ENCODE measurements at places on chromosomes 12 and 14.

- H3K4me1 ChIP-seq = peaks cover 34% of the 10 kb centered on the region
- H3K27me3 ChIP-seq = no peaks in the 10 kb centered on the region
- no peak overlapping the region for H3K27ac ChIP-seq
- DNase-seq = no peak
Measured at GRCh38 chr14:65422088-65422834, 9.7 kb downstream of the FUT8 start.

DNA sequence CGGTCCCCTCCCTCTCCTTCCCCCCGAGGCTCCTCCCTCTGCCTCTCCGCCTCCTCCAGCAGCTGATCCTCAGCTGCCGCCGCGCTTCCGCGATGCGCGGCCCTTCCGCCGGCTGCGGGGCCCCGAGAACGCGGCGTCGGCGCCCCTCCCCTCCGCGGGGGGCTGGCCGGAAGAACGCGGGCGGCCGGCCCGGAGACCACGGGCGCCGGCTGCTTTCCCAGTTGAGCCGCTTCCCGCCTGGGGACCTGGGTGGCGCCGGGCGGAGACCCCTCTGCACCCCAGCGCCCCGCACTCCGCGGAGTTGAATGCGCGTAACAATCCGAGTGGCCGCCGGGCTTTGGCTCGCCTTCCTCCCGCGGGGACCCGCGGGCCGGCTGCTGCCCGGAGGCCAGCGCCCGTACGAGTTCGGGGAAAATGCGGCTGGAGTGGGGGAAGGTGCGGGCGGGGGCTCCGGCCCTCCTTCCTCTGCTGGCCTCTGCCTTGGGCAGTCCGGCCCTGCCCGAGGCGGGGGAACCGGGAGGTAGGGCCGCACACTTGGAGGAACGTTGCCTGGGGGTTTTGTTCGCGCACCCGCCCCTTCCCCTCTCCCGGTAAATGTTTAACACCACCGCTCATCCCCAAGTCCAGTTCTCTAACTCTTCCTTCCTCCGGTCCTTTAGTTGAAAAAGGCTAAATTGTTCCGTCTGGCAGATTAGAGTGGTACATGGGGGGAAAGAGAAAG is 393 bp upstream of the DCAF5 start:
- DNase-seq = no peak
- peak overlapping the region; percentile 92 for H3K27ac ChIP-seq
- peak overlapping the region; percentile 85 for H3K4me3 ChIP-seq
- no peaks in the 10 kb centered on the region for H3K27me3 ChIP-seq
- H3K4me1 ChIP-seq = no peaks in the 10 kb centered on the region
- no peaks in the 10 kb centered on the region for H3K36me3 ChIP-seq

DNA sequence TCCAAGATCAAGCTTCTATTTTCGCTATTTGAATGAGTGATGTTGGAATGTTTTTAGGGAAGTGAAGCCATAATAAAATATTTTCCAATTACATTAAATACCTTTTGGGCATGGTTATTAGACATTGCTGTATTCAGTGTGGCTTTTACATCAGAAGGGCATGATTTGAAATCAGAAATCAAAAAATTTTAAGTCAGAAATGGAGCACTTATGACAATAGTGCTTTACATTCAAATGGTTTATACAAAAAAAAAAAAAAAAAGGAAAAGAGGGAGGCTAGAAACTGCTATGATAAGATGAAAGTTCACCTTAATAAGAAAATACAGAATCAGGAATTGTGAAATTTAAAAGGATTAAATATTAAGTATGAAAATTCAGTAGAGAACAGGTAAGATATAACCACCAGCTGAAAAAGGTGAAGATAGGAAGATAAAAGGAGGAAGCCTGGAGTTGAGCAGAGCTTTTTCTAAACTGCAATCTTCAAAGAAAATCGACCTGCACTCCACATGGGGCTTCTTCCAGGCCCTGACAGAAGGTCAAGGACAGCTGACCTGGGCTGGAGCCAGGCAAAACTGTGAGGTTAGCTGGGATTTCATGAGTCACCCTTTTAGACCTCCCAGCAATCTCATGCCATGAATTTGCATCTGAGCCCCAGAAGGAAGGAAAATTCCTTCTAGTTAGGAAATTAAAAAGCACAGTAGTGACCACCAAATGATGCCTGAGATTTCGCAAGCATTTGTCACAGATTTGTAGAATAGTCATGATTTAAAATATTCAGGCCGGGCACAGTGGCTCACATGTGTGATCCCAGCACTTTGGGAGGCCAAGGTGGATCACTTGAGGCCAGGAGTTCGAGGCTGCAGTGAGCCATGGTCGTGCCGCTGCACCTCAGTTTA is 23.4 kb upstream of the BMP4 start:
- H3K27me3 ChIP-seq = no peaks in the 10 kb centered on the region
- DNase-seq = peak; percentile 38
- H3K36me3 ChIP-seq = no peaks in the 10 kb centered on the region
- H3K4me1 ChIP-seq = no peaks in the 10 kb centered on the region

- peak overlapping the region; percentile 38 for H3K4me3 ChIP-seq
- H3K4me1 ChIP-seq = no peaks in the 10 kb centered on the region
- no peaks in the 10 kb centered on the region for H3K27me3 ChIP-seq
- no peaks in the 10 kb centered on the region for H3K36me3 ChIP-seq
- H3K27ac ChIP-seq = peak overlapping the region; percentile 79
- peak; percentile 52 for DNase-seq
Measured at GRCh38 chr12:29147731-29148595, 1.1 kb upstream of the FAR2 start.

DNA sequence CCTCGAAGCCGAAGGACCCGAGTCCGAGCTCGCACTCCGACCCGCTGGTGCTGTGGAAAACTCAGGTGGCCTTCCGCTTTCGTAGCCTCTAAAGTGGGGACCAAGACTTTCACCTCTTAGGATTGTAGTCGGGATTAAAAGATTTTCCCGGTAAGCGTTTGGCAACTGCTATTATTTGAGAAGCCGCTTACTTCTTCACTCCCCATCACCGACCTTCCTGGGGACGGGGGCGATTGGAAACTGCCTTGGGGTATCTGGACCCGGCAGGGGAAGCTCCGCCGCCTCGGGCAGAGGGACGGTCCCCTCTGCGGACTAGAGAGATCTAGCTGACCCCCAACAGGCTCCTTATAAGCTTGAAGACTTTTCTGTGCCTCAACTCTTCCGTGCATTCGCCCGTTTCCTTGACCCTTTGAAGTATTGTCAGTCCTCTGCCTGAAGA is 659 bp downstream of the TRAFD1 start:
- peak overlapping the region; percentile 56 for H3K4me3 ChIP-seq
- H3K4me1 ChIP-seq = peaks cover 31% of the 10 kb centered on the region
- H3K27ac ChIP-seq = peak overlapping the region; percentile 95
- H3K36me3 ChIP-seq = no peaks in the 10 kb centered on the region

DNA sequence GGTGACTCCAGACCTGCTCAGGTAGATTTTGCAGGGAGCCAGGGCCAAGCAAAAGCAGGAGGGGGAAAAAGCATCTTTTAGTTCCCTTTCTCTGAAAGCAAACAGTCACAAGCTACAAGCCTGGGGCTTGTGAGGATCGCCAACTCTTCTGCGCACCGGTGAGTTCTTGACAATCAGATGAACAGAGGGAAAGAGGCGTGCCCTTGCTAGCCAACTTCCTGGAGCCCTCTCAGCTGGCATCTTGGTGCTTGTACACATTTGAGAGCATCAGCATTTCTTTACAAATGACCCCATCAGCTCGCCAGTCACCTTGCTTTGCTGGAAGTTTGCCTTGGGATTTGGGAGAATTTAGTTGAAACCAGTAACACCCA is 55.5 kb downstream of the ZNF664 start:
- no peaks in the 10 kb centered on the region for H3K27me3 ChIP-seq
- no peak for DNase-seq
- no peak overlapping the region for H3K4me3 ChIP-seq
- no peaks in the 10 kb centered on the region for H3K4me1 ChIP-seq
- no peak overlapping the region for H3K27ac ChIP-seq

GRCh38 chr12:72146495-72146894 is 125.7 kb upstream of the TRHDE start:
- H3K4me1 ChIP-seq = no peaks in the 10 kb centered on the region
- no peak overlapping the region for H3K4me3 ChIP-seq
- no peak overlapping the region for H3K27ac ChIP-seq
- DNase-seq = no peak
- H3K36me3 ChIP-seq = no peaks in the 10 kb centered on the region

GRCh38 chr14:51481643-51482042 is 170.1 kb upstream of the FRMD6 start:
- no peak overlapping the region for H3K27ac ChIP-seq
- no peak for DNase-seq
- H3K4me3 ChIP-seq = no peak overlapping the region
- H3K36me3 ChIP-seq = no peaks in the 10 kb centered on the region
- H3K4me1 ChIP-seq = peaks cover 9% of the 10 kb centered on the region
- H3K27me3 ChIP-seq = no peaks in the 10 kb centered on the region

GRCh38 chr14:68571928-68572525 is 220.8 kb downstream of the ZFP36L1 start:
- H3K4me3 ChIP-seq = no peak overlapping the region
- DNase-seq = no peak
- H3K4me1 ChIP-seq = peaks cover 49% of the 10 kb centered on the region
- H3K27ac ChIP-seq = no peak overlapping the region

DNA sequence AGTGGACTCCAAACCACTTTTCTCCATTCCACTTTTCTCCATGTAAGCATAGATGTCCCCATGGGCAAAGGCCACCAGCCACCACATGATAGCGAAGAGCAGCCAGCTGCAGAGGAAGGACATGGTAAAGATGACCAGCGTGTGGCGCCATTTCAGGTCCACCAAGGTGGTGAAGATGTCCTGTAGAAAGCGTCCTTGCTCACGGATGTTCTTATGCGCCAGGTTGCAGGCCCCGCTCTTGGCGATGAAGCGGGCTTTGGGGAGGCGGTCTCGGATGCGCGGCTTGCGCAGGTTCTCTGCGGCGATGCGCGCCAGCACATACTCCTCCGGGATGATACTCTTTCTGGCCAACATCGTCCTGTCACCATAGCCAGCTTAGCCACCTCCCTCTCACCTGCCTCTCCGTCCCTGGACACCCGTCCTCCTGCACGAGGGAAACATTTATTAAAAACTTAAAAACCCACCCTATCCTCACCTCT is 1.2 kb downstream of the KCNJ8 start:
- H3K27me3 ChIP-seq = no peaks in the 10 kb centered on the region
- no peaks in the 10 kb centered on the region for H3K36me3 ChIP-seq
- H3K27ac ChIP-seq = no peak overlapping the region
- peak overlapping the region; percentile 53 for H3K4me3 ChIP-seq
- no peaks in the 10 kb centered on the region for H3K4me1 ChIP-seq
- DNase-seq = peak; percentile 25

DNA sequence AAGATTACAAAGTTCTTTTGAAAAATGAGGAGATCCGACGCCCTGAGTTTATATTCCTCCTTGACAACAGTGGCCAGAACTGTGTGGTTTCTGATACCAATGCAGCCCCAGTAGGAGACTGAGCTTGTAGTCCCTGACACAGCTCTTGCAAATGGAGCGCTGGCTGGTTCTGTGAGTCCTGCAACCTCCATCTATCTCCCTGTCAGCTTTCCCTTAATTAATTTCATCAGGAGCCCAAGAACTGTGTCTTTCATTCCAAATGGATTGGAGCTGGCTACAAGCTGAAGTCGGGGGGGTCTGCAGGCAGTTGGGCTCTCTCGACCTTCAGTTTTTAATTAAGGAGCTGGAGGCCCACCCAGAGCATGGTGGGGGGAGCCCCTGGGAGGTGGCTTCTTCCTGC is 160.6 kb downstream of the ADGRD1 start:
- H3K4me1 ChIP-seq = peaks cover 40% of the 10 kb centered on the region
- H3K36me3 ChIP-seq = peaks cover 10% of the 10 kb centered on the region
- H3K4me3 ChIP-seq = no peak overlapping the region

DNA sequence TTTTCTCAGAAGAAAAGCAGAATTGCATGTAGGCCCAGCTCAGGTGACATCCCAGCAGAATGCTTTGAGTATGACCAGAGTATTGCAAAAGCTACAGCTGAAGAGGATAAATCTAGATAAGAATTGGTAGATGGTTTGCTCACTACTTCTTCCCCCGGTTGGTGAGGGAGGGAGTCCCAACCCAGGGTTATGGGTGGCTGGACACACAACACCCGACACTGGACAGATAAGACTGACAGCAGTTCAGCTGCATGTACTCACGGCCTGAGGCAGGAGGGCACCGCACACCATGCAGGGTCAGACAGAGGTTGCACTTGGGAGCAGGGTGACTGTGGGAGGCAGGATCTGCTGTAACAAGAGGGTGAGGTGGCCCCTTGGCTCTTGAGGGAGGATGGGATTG is 1.7 kb upstream of the CLEC4C start:
- no peaks in the 10 kb centered on the region for H3K4me1 ChIP-seq
- no peak for DNase-seq
- no peak overlapping the region for H3K27ac ChIP-seq
- H3K36me3 ChIP-seq = no peaks in the 10 kb centered on the region
- H3K4me3 ChIP-seq = no peak overlapping the region

DNA sequence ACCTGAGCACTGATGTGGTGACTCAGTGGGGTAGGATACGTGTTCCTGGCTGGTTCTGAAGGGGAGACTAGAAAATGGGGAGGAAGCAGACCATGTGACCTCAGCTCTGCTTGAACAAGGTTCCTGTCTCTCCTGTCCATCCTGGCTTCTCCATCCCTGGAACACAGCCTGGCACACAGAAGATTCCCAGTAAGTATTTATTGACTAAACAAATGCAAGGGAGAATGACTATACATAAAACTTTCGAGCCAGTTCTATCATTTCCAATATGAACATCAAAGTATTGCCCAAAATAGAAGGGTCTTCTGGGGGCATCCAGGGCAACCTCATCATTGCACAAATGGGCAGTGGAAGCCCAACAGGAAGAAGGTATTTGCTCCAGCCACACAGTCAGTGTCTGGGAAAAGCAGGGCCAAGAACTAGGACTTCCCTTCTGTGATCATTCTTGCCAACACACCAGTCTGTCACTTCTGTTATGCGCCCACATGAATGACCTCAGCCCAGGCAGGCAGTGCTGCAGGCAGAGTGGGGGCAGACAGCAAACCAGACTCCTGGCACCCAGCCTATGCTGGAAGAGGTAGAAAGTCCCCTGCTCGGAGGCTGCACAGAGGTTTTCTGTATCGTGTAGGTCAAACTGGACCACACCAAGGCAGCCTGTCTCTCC is 5.6 kb upstream of the SERPINA9 start:
- no peak for DNase-seq
- H3K4me3 ChIP-seq = no peak overlapping the region
- no peaks in the 10 kb centered on the region for H3K4me1 ChIP-seq
- H3K27ac ChIP-seq = no peak overlapping the region
- H3K36me3 ChIP-seq = no peaks in the 10 kb centered on the region
